ENCODE measurements at places on chromosomes 11 and 22. TPM values are rescaled to one million over a fixed set of nuclear protein-coding genes. Genes with fewer than 3 reads are reported as not detected.

Gene ADM2
- 4.1 TPM for total RNA-seq

Gene VPS37C
- total RNA-seq = 3.4 TPM

Gene INS
- total RNA-seq = not detected

Gene ZNF408
- 15.8 TPM for total RNA-seq

Gene ABTB2
- total RNA-seq = 0.97 TPM

Gene ADORA2A
- 20.4 TPM for total RNA-seq

Gene TTC38
- total RNA-seq = 25.1 TPM

Gene CDCA5
- total RNA-seq = 127 TPM

Gene SYT13
- not detected for total RNA-seq

- no peak overlapping the region for H3K4me3 ChIP-seq
- no peak overlapping the region for H3K27ac ChIP-seq
- H3K27me3 ChIP-seq = no peaks in the 10 kb centered on the region
- DNase-seq = no peak
- H3K4me1 ChIP-seq = peaks cover 3% of the 10 kb centered on the region
Measured at GRCh38 chr11:43268786-43269185, 43.0 kb upstream of the API5 start.

GRCh38 chr11:119100246-119100970, 1.2 kb downstream of the DPAGT1 start:
- peaks cover 46% of the 10 kb centered on the region for H3K36me3 ChIP-seq
- DNase-seq = no peak
- H3K4me1 ChIP-seq = peaks cover 56% of the 10 kb centered on the region
- peak overlapping the region; percentile 95 for H3K27ac ChIP-seq
- no peaks in the 10 kb centered on the region for H3K27me3 ChIP-seq
- peak overlapping the region; percentile 90 for H3K4me3 ChIP-seq

DNA sequence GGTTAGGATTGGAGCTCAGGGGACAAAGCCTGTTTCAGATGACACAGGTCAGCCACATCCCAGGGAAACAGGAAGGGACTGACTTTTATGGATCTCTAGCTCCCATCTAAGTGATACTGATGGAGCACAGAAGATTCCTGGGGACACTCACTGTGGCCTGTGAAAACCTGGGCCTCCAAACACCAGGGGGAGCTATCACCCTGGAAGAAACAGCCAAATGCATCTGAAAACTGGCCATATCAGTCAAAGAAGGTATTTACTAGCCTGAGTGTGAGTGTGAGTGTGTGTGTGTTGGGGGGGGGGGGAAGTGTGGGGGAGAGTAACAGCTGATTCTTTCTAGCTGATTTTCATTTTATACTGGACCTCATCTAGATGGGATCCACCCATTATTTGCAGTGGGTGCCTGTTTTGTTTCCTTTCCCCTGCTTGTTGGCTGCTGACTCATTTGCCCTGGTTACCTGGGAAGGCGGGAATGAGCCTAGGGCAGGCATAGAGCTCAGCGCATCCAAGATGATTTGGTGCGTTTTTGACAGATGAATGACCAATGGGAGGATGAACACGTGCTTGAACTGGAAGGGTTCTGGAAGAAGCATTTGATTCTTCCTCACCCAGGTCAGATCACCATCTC, 284.0 kb downstream of the KIRREL3 start:
- no peaks in the 10 kb centered on the region for H3K36me3 ChIP-seq
- H3K27ac ChIP-seq = no peak overlapping the region
- no peak overlapping the region for H3K4me3 ChIP-seq
- peak; percentile 47 for DNase-seq
- no peaks in the 10 kb centered on the region for H3K4me1 ChIP-seq

- H3K36me3 ChIP-seq = no peaks in the 10 kb centered on the region
- no peak overlapping the region for H3K4me3 ChIP-seq
- H3K27ac ChIP-seq = no peak overlapping the region
- peaks cover 18% of the 10 kb centered on the region for H3K27me3 ChIP-seq
Measured at GRCh38 chr22:45649809-45650208, 21.8 kb upstream of the ATXN10 start.

DNA sequence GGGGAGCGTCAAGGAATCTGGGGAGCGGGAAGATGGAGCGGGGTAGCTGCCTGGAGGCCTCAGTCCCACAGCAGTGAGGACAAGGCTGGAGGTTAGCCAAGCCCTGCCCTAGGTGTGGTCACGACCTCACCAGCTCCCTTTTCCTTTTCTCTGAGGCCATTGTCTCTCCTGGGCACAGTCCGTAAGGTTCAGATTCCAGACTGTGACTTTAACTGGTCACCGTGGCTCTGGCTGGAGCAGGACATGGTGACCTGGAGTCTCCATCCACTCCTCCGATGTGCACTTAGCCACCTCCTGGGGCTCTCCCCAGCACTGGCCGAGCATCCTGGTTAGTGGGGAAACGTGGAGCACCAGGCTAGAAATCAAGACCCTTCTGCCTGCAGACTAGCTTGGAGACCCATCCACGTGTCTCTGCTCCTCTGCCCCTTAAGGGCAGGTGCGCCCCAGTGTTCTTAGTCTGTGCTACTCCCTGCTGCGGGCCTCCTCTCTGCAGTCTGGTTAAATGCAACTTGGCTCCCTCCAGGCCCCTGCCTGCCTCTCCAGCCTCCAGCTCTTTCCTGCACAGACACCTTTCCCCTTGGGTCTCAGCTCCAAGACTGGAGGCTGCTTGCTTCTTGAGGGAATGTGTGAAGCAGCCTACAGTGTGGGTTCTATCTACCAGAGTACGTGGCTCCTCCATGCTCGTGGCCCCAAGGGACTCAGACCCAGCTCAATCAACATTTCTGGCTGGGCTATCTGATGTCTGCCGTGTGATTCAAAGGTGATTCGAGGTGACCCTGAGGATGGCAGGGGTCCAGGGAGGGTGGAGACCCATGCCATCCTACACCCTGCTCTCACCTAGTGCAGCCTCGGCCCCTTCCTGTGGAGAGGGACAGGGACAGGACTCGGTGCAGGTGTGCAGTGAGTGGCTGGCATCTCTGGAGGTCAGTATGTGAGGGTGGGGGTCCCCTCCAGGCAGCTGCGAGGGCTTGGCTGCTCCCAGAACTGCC, 5.2 kb downstream of the SLC25A1 start:
- peak overlapping the region; percentile 86 for H3K4me3 ChIP-seq
- peaks cover 49% of the 10 kb centered on the region for H3K4me1 ChIP-seq
- DNase-seq = no peak

- peak overlapping the region; percentile 5 for H3K4me3 ChIP-seq
- H3K4me1 ChIP-seq = peaks cover 23% of the 10 kb centered on the region
- H3K27ac ChIP-seq = peak overlapping the region; percentile 46
Measured at GRCh38 chr22:20998411-20999336, 3.2 kb downstream of the THAP7 start.

DNA sequence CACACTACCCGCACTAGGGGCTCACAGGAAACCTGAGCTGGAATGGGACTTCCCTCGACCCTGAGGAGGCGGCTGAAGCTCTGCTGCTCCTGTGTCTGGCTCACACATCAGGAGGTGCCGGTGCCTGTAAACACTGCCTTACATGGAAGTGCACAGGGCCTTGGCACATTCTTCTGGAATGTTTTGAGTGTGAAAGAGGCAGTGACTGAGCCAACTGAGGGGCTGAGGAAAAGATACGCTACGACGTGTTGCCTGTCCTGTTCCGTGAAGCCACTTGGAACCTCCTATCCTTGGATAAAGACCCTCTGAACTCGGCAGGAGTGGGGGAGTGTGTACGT, 10.5 kb downstream of the TXN2 start:
- DNase-seq = no peak
- H3K27me3 ChIP-seq = no peaks in the 10 kb centered on the region
- H3K4me1 ChIP-seq = peaks cover 39% of the 10 kb centered on the region
- H3K36me3 ChIP-seq = peaks cover 45% of the 10 kb centered on the region
- H3K4me3 ChIP-seq = no peak overlapping the region
- H3K27ac ChIP-seq = no peak overlapping the region

GRCh38 chr11:134466156-134466555, 54.1 kb upstream of the B3GAT1 start:
- H3K4me1 ChIP-seq = no peaks in the 10 kb centered on the region
- DNase-seq = no peak
- H3K27me3 ChIP-seq = peaks cover 19% of the 10 kb centered on the region
- no peak overlapping the region for H3K27ac ChIP-seq
- no peak overlapping the region for H3K4me3 ChIP-seq

DNA sequence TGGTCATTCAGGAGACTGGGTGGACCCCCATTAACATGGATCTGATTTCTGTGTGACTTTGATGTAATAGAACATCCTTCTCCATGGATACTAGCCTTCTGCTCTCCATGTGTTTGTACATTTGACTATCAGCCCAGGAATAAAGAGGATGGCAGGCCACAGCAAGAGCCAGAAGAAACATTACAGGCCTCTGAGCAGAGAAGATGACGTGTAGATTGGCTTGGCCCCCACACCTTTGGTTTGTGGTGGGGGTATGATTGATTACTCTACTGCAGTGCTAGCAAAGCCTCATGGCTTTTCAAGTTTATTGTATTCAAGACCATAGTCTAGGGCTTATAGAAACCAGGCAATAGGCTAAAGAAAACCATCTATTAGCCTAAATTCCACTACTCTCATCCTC, 77.0 kb downstream of the GRAMD1B start:
- no peak overlapping the region for H3K27ac ChIP-seq
- no peaks in the 10 kb centered on the region for H3K36me3 ChIP-seq
- no peak for DNase-seq

- H3K27ac ChIP-seq = no peak overlapping the region
- DNase-seq = no peak
- H3K27me3 ChIP-seq = peaks cover 16% of the 10 kb centered on the region
- H3K36me3 ChIP-seq = no peaks in the 10 kb centered on the region
Measured at GRCh38 chr22:20905415-20906386, 11.5 kb upstream of the CRKL start.

DNA sequence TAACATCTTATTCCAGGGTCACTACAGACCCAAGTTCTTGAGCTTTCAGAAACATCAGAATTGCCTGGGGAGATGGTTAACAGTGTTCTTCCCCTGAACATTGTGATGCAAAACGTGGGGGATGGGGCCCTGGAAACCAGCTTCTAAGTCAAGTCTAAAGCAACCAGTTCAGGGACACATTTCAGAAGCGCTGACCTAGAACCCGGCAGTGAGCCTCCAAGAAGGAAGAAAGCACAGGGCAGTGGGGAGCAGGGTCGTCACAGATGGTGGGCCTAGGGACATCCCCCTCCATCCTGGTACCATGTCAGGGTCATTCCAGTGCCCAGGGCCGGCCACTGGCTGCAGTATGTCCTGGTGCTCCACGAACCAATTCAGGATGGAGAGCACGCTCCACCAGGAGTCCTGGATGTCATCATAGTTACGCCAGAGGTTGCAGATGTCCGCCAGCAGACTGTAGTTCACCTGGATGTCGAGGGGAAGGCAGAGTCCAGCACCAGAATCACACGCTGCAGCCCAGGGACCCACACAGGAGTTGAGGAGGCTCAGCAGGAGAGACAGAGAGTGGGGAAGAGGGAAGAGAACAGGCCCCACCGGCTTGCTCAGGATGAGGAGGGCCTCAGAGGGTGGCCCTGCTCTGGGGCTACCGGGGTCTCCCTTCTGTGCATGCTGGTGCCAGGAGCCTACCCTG, 5.0 kb downstream of the NAGA start:
- H3K36me3 ChIP-seq = peaks cover 44% of the 10 kb centered on the region
- no peak overlapping the region for H3K27ac ChIP-seq
- no peaks in the 10 kb centered on the region for H3K27me3 ChIP-seq

DNA sequence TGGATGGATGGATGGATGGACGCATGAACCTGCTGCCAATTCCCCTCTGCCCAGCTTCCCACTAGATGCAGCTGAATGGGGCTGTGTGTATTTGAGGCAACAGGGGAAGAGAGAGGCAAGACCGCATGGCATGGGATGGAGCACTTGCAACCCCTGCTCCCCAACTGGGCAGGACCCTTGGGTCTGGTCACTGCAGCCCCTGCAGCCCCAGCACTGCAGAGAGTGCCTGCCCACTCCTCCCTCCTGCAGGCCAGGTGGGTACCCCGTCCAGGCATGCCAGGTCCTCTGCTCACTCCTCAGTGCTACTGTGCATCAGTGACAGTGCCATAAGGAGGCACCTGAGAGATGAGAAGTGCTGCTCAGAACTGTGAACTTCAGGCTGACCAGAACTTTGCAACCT, 40.3 kb downstream of the OSBPL5 start:
- no peak overlapping the region for H3K27ac ChIP-seq
- no peak for DNase-seq
- H3K4me3 ChIP-seq = no peak overlapping the region
- no peaks in the 10 kb centered on the region for H3K27me3 ChIP-seq
- H3K4me1 ChIP-seq = peaks cover 6% of the 10 kb centered on the region

DNA sequence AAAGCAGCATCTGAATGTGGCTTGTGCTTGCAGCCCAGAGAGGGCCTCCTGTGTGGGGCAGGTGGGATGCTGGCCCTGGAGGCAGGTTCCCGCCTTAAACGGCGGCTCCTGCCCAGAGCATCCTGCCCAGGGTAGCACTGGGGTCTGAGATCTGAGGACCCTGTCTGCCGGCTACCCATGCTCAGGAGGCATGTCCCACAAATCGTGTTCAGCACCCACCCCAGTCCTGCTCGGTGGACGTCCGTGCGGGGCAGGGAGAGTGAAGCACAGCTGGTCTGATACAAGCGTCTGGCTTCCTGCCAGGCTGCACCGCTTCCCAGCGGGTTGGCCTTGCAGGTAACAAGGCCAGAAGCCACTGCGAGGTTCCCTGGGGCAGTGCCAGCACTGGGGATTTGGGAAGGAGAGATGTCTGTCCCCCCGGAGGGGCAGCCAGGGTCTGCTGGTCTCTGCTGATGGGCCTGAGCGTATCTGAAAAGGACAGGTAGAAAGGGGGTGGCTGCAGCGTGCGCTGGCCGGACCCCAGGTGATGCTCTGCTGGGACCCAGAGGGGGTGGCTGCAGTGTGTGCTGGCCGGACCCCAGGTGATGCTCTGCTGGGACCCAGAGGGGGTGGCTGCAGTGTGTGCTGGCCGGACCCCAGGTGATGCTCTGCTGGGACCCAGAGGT, 3.6 kb downstream of the TRABD start:
- H3K36me3 ChIP-seq = peaks cover 30% of the 10 kb centered on the region
- peak overlapping the region; percentile 94 for H3K27ac ChIP-seq
- no peaks in the 10 kb centered on the region for H3K27me3 ChIP-seq

GRCh38 chr22:19909350-19910179, 32.0 kb upstream of the COMT start:
- no peaks in the 10 kb centered on the region for H3K4me1 ChIP-seq
- DNase-seq = peak; percentile 88
- no peaks in the 10 kb centered on the region for H3K27me3 ChIP-seq
- H3K36me3 ChIP-seq = peaks cover 16% of the 10 kb centered on the region

GRCh38 chr11:46475051-46475925, 83.7 kb upstream of the CHRM4 start:
- no peak overlapping the region for H3K27ac ChIP-seq
- H3K4me3 ChIP-seq = no peak overlapping the region
- no peak for DNase-seq
- H3K4me1 ChIP-seq = peaks cover 27% of the 10 kb centered on the region
- H3K36me3 ChIP-seq = no peaks in the 10 kb centered on the region
- no peaks in the 10 kb centered on the region for H3K27me3 ChIP-seq

DNA sequence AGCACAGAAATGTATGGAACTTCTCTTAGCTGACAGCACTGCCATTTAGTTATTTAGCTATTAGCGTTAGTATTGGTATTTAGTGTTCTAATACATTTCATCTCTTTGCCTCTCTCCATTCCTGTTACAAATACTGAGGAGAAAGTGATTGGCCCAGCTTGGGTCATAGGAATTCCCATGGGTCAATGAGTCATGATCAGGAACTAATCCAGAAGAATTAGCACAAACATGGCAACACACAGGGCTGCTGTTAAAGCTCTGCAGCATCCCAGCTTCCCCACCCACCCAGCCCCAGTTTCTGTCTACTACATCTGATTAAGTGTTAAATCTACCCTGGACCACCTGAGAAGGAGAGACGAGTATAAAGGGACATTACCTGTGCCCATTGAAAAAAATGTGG, 36.1 kb downstream of the PDGFD start:
- H3K27me3 ChIP-seq = no peaks in the 10 kb centered on the region
- H3K4me1 ChIP-seq = no peaks in the 10 kb centered on the region
- no peak for DNase-seq
- H3K27ac ChIP-seq = no peak overlapping the region

Data from activated CD8-positive, alpha-beta T cell treated with anti-CD3 and anti-CD28 coated beads, Interleukin-2, amount 10 ng/mL, durations not matched to agents 7 days and 5 days (primary cell).